Kidney epithelial cell (primary cell): ENCODE measurements at places on chromosomes 3 and 15.

DNA sequence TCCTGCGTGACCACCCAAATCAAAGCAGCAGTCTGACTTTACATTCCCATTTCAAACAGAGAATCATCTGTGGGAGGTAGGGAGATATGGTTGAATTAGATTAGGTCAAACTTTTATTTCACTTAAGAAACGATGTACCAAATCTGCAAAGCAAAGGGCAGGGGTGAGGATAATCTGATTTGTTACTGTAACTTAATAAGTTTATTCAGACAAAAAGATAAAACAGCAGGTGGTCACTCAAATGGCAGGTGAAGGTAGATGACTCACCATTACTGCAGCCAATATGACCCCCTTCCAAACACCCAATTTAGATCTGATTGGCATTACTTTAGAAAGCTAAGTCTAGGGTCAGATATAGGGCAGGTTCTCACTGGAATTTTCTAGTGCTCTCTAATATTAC is 651.0 kb upstream of the NAALADL2 start:
- DNase-seq = no peak

- DNase-seq = no peak
Measured at GRCh38 chr3:176120507-176120906, 1076.8 kb downstream of the TBL1XR1 start.

- DNase-seq = no peak
Measured at GRCh38 chr3:100577382-100578008, 31.9 kb upstream of the ADGRG7 start.

DNA sequence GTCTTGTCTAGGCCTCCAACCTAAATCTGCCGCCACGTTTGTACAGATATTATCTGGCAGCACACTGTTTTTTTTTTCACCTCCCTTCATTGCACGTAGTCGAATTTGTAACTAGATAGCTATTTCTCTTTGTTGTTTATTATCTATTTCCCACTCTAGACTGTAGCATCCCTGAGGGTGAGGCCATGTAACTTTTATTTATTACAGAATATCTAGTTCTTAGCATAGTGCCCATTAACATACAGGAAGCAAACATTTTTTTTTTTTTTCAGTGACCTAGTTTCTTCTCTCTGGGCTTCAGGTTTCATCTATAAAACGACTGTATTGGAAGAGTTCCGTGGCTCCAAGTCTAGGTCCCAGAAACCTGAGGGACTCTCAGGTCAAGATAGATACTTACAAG is 354.3 kb downstream of the FGF12 start:
- no peak for DNase-seq

GRCh38 chr15:99717161-99718009 is 15.9 kb downstream of the LYSMD4 start:
- DNase-seq = no peak

- no peak for DNase-seq
Measured at GRCh38 chr3:194141415-194142155, 5.6 kb downstream of the HES1 start.

- peak; percentile 48 for DNase-seq
Measured at GRCh38 chr3:20405744-20406143, 219.7 kb upstream of the SGO1 start.

- DNase-seq = no peak
Measured at GRCh38 chr3:140403608-140404007, 274.3 kb upstream of the TRIM42 start.

GRCh38 chr15:22954798-22955543 is 25.2 kb downstream of the CYFIP1 start:
- no peak for DNase-seq

GRCh38 chr3:115204475-115204874 is 57.4 kb upstream of the ZBTB20 start:
- DNase-seq = no peak

GRCh38 chr15:65195548-65195923 is 10.4 kb upstream of the CLPX start:
- DNase-seq = no peak

DNA sequence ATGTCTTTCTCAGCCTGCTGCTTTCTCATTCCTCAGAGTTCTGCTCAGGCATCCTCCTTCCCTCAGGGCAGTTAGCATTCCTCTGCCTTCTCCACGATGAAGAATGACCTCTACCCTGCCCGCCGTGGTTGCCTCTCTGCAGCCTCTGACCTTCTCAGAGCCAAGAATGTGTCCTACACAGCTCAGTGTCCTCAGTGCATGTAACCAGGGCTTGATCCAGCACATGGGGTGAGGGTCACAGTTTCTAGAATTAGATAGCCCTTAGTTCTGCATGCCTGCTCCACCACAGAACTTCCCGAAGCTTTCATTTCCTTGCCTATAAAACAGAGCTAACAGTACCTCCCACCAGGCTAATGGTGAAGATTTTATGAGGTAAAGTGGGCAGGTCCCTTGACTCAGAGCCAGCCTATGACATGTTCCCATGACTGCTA is 182.1 kb downstream of the CLSTN2 start:
- peak; percentile 63 for DNase-seq

DNA sequence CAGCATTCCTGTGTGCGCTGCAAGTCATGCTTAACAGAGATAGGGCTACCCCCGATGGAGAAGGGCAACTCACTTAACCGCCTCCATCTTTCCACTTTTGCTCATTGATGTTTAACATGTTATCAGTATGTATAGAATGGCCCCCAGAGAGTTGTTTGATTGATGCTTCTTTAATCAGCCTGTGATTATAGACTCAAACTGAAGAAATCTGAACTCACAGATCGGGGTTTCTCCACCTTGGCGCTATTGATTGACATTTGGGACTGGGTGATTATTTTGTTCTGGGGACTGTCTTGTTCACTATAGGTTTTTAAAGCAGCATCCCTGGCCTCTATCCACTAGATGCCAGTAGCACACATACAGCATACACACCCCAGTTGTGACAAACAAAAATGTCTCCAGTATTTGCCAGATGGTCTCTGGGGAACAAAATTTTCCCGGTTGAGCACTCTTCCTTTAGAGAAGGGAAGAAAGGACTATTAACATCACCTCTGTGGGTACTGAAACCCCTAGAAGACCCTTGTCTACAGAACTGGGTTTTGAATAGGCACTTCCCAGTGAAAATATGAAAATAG is 54.4 kb downstream of the LARS2 start:
- no peak for DNase-seq

GRCh38 chr3:101643009-101643844 is 33.7 kb downstream of the ZBTB11 start:
- DNase-seq = no peak

DNA sequence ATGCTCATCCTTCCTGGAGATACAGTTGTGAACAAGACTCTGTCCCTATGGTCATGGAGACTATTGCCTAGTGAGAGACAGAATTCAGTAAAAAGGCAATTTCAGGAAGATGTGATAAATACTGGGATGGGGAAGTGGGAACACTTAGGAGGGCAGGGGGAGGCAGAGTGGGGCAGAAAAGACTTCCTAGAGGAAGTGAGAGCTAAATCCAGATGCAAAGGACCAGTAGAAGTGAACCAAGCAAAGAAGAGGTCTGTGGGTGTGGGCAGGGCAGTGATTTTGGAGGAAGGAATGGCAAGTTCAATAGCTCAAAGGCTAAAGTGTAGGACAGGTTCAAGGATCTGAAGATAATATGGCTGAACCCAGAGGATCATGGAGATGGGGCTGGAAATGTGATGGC is 68.9 kb downstream of the CD200R1L start:
- no peak for DNase-seq

DNA sequence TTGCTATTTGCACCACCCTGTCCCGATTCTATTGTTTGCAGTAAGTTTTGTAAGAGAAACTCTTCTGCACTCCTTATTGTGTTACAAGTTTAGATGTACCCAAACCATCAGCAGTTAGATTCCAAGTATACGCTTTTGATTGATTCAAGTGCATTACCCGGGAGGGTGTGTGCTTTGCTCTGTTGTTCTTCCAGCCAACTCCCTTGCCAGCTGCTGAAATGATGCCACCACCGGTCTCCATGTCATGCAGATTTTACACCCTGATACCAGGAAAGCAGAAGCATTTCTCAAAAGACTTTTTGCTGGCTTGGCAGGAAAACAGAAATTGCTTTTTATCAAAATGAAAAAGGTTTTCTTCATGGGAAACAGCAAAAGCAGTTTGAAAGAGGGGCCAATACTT is 1006.6 kb upstream of the CFAP20DC start:
- no peak for DNase-seq

DNA sequence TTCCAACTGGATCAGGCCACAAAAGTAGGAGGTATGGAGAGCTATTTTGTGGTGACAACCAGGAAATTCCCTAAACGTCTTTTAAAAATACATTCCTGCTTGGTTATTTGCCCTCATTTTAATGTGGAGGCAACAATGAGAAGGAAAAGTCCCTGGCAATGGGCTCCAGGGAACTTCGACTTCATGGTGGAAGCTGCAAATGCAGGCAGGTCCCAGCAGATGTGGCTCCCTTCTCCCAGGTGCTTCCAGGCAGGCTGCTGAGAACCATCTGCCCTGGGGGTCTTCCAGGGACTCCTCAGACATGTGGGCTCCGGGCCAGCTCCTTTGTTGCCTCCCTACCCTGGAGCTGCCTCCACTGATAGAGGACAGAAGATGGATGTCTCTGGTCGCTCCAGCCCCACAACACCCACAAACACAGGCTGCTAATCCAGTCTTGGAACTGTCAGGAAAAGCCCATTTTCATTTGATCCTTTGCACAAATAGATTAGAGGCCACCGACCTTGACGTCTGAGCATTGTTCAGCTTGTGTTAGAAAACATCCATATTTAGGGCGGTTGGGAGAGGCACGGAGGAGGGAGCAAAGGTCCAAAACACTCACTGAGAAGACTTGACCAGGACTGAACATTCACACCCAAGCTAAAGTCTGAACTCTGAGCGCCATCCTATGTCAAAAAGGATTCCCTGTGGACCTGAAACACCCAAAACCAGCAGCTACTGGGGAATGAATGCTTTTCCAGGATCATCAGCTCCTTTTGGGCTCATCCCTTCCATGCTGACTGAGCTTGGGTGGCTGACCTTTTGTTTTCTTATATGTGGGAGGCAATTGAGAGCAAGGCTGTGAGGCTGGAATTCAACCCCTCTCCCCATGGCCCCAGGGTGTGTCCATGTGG is 30.2 kb upstream of the SLCO2A1 start:
- no peak for DNase-seq

DNA sequence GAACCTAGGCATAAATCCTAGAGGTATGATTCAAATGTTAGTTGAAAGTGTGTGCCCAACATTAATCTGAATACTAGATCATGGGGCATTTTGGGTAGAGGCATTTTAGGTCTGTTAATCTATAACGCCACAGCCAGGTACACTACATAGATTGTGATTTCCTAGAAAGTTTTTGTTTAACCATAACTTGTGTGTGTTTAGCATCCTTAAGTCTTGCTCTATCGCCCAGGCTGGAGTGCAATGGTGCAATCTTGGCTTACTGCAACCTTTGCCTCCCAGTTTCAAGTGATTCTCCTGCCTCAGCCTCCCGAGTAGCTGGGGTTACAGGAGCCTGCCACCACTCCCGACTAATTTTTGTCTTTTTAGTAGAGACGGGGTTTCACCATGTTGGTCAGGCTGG is 59.1 kb downstream of the TRIM71 start:
- no peak for DNase-seq

- no peak for DNase-seq
Measured at GRCh38 chr15:61649046-61649445, 411.2 kb downstream of the VPS13C start.

DNA sequence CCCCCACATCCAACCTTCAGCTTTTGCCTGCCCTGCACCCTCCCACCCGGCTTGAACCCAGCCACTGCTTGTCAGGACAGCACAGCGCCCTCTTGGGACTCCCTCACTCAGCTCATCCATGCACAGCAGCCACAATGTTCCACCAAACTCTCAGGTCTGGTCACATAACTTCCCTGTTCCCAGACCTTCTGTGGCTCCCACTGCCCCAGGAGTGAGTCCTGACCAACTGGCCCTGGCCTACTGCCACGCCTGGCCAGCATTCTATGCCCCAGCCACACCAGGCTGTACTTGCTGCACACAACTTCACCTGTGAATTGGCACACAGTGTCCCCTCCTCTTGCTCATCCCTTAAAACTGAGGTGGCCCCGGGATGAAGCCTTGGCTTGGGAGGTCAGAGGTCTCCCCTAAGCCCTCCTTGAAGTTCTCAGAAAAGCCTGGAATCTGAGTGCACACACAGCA is 21.0 kb downstream of the PLXNB1 start:
- DNase-seq = no peak

GRCh38 chr3:153855772-153856171 is 265.4 kb upstream of the ARHGEF26 start:
- DNase-seq = no peak

GRCh38 chr15:70974004-70974832 is 81.6 kb downstream of the LRRC49 start:
- no peak for DNase-seq

DNA sequence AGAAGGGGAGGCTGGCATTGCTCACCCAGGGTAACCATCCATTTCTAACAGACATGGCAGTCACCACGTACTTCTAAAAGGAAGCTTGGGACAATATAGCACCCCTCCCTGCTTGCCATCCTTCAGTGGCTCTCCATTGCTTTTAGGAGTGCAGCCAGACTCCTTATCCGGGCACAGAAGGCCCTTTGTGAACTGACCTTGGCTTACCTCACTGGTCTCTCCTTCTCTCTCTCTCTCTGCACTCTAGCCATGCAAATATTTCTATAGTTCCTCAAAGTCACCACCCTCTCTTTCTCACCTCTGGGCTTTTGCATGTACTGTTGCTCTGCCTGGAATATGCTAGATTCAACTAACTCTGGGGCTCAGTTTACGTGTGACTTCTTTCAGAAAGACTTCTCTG is 301.1 kb downstream of the SHQ1 start:
- no peak for DNase-seq

DNA sequence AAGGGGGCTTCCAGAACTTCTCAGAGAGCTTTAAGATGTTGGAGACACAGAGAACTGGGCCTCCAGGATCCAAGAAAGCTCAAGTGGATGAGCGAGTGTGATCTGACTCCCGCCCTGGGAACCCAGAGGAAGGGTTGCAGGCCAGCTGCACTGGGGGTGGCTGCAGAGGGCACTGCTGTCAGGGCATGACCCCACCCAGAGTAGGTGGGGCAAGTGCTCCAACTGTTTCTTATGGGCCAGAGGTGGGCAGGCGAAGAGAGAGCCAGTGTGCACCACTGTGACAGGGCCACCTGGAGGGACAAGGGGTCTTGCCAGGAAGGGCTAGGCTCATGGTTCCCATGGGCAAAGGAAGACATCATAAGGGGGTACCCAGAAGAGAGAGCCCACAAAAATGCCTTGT is 48.8 kb downstream of the EXOG start:
- DNase-seq = no peak

- DNase-seq = no peak
Measured at GRCh38 chr3:7841451-7841850, 660.2 kb upstream of the LMCD1 start.
